ENCODE measurements at places on chromosomes 5 and 9.

- DNase-seq, result no peak
Measured at GRCh38 chr5:154375329-154376008, 70.3 kb upstream of the SAP30L start.

DNA sequence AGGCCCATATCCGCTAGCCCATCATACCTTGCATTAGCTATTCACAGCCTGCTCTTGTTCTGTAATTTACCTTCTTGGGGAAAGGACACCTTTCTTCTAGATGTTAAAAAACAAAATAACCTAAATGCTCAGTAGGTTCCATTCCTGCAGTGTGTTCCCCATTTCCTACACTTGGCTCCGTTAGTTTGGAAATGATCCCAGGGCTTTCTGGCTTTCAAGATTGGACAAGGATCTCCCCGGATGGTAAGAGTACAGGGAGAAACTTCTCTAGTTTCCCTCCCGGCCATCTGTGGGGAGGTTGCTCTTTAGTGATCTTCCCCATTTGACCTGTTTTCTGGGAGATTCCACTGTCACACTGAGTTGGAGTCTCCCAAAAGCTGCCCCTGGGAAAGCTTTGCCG is 27.3 kb upstream of the STC2 start:
- DNase-seq, result no peak

- DNase-seq, result no peak
Measured at GRCh38 chr9:127178686-127179632, 56.5 kb upstream of the ANGPTL2 start.

- DNase-seq, result no peak
Measured at GRCh38 chr9:20191228-20191840, 402.5 kb upstream of the SLC24A2 start.

- DNase-seq, result no peak
Measured at GRCh38 chr9:120484162-120484561, 95.8 kb downstream of the CDK5RAP2 start.

- no peak for DNase-seq
Measured at GRCh38 chr9:22815246-22815645, 368.6 kb downstream of the DMRTA1 start.

- no peak for DNase-seq
Measured at GRCh38 chr5:137627293-137627692, 108.6 kb downstream of the KLHL3 start.

GRCh38 chr5:36590513-36591286 is 15.7 kb upstream of the SLC1A3 start:
- DNase-seq, result peak; percentile 25

DNA sequence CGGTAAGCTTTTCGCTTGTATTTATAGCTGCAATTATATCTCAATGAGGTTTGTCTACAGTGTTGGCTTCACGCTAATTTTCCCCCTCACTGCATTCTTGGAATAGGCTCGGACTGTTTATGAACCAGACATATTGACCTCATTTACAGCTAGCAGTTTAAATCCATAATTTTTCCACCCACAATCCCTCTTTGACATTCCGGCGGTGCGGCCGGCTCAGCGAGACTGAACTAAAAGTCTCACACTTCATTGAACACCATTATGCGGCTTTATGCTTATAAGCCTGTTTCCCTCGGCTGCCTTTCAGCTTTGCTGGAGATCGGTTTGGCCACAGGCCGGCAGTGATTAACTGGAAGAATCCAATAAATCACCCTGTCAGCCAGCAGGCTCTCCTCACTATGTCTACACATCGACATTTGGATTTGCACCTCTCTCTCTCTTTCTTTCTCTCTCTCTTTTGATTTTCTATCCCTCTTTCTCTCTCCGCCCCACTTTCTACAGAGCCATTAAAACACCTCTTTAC is 315.0 kb upstream of the TLE4 start:
- DNase-seq, result peak; percentile 19

GRCh38 chr5:156984064-156984463 is 21.0 kb upstream of the TIMD4 start:
- no peak for DNase-seq

GRCh38 chr9:92724528-92725265 is 39.9 kb downstream of the BICD2 start:
- no peak for DNase-seq

DNA sequence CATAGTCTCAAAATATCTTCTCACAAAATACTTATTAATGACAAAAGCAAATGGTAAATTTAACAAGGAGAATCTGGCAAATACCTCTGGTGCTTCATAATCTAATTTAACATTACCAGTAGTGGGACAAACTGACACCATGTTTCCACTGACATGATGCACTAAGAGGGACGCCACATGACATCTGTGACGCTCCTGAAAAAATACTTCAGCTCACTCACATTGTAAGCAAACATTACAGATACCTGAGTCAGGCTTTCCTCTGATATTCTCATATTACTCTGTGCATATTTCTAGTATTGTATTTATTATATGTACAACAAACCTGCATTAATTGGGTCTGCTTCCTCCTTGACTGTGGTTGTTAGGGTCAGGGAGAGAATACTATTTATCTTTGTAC is 56.7 kb upstream of the OSMR start:
- no peak for DNase-seq

DNA sequence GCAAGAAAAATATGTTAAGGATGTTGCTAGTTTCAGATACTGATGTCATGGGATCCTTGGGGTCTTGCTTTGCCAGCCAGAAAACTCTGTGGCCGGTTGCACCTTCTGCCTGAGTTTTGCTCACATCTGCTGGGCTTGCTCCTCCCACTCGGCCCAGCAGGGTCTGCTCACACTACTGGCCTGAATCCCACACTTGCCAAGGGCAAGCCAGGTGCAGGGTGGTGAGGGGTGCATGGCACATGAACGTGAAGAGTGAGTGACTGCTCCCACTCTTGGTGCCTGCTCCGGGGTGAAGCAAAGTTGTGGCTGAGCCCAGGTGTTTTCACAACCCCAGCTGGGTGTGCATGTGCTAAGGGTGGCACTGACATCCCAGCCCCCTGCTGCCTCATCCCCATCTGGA is 83.1 kb upstream of the STARD4 start:
- DNase-seq, result no peak

- no peak for DNase-seq
Measured at GRCh38 chr9:120284821-120285220, 295.1 kb downstream of the CDK5RAP2 start.

Measured in pons (tissue), 1 donor.